Activated T-helper 1 cell treated with anti-CD3 and anti-CD28 coated beads, Interleukin-2, amount 50 U/mL, for 16 hours (primary cell): ENCODE measurements at places on chromosomes 6 and 20.

- DNase-seq = no peak
Observed at GRCh38 chr20:62872862-62873261, 11.2 kb upstream of the TCFL5 start.

DNA sequence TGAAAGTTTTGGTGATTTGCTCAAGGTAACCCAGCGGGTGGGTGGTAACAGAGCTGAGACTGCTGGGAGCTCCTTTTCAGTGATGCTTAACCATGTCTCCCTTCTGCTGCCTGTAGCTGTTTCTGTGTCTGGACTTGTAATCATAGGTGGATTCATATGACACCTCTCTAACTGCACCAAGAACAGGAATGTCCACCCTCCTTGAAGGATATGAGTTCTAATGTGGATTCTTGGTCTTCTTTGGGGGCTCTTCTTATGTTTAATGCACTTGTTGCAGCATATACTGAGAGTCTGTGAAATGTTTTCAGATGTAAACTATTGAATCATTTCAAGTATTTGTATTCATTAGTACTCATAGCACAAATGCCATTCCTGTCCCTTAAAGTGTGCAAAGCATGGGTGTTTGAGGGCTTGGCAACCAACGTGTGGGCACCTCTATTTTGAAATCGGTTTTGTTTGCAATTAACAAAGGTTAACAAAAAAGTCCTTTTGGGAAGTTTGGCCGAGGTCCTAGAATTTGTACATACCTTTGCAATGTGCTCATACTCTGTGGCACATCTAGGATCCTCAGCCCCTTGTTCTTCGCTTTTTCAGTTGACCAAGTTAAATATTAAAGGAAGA lies 138.0 kb downstream of the SOX4 start:
- no peak for DNase-seq

- peak; percentile 9 for DNase-seq
Observed at GRCh38 chr6:142566628-142567396, 265.0 kb downstream of the ADGRG6 start.

DNA sequence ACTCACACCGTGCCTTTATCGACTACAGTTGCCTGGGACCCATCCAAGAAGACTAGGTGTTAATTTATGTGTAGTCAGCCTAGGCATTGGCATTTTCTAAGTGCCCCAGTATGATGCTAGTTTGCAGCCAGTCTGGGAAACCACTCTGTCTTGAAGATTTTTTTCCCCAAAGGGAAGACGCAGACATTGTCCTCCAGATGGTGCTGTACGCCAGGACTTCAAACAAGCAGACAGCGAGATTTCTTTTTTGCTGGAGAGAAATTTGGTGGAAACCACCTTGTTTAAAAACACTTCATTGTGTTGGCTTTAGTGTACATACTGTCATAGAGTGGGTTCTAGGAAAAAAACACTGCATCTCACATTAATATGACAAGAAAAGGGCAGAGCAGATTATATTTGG lies 30.0 kb downstream of the ALDH5A1 start:
- DNase-seq = no peak

DNA sequence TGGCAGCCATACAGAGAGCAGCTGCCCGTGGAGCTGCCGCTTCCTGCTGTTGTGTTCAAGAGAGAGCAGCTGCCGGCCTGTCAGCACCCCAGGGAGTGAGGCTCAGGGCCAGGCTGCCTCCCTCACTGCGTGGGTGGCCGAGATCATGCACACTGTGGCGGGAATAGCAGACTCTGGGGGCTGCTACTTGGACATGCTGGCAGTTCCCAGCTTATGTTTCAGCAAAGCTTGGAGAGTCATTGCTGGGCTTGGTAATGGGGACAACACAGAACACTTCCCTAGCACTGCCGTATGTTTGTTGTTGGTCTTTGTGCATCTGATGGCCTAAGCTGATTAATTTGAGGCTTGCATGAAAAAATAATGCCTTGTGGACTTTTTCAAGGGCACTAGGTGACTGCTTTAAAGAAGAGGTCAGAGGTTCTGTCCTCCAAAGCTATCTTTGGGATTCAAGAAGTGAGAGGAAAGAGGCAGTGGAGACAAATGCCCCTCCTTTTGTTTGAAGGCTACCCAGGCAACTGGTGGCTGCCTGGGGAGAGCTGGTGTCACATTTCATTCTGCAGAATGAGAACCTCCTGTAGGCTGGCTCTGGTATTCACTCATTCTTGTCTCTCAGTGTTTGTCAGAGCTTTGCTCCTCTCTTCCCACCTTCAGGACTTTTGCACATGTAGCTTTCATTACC lies 18.8 kb downstream of the MRAP2 start:
- no peak for DNase-seq

GRCh38 chr20:1894951-1895673 lies at the start of gene SIRPA:
SIRPA (plus strand) TSS chr20:1895407; CDS start chr20:1895448, 41 bp downstream.
- no peak for DNase-seq

DNA sequence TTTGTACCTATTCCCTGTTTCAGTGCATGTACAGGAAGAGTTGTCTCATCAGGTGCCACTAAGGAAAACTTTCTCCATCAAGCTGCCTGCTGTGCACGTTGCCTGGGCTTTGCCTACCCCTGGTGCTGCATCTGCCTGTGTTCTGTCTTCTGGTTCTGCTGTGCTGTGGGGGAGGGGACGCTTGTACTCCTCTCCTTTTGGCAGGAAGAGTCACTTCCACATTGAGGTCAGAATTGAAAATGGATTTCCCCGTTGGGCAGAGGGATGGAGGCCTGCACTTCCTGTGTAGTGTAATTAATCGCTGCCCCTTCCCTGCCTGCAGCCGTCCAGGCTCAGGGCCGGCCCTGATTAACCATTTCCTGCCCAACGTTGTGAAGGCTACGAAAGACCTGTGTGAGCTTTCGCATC lies 153.3 kb downstream of the SCML4 start:
- no peak for DNase-seq

DNA sequence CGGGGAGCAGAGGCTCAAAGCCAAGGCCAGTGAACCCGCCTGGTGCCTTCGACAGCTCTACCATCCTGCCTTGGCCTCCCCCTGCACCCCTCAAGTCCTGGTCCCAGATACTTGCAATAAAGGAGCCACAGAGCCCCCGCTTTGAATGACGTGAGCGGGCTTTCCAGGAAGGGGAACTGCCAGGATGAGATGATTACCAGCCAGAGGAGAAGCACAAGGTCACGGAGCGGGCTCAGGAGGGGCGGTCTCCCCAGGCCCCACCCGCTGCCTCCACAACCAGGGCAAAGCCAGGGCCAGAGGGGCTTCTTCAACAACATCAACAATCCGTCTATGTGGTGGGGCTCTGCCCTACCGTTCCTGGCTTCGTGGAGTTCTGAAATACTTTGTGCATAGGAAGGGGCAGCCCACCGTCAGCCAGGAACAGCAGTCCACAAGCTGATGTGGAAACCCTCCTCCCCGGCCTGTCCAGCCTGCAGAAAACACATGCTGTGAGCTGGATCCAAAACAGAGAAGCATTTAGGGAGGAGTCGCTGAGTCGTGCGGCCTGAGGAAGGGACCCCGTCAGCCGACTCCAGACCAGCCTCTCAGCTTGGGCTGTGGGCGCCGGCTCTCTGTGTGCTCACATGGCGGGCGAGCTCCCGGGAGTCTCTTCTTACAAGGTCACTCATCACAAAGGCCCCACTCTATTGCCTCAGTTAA lies 392.5 kb downstream of the CDH4 start:
- DNase-seq = no peak

- no peak for DNase-seq
Observed at GRCh38 chr20:11976966-11977365, 59.3 kb downstream of the BTBD3 start.

DNA sequence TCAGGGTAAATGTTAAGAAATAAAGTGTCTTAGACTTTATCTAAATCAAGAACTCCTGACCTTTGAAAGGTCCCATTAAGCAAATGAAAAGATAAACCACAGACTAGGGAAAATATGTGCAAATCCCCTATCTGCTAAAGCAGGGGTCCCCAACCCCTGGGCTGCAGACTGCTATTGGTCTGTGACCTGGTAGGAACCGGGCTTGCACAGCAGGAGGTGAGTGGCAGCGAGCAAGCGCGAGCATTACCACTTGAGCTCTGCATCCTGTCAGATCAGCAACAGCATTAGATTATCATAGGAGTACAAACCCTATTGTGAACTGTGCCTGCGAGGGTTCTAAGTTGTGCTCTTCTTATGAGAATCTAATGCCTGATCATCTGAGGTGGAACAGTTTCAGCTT lies 42.4 kb downstream of the LCA5 start:
- DNase-seq = no peak

DNA sequence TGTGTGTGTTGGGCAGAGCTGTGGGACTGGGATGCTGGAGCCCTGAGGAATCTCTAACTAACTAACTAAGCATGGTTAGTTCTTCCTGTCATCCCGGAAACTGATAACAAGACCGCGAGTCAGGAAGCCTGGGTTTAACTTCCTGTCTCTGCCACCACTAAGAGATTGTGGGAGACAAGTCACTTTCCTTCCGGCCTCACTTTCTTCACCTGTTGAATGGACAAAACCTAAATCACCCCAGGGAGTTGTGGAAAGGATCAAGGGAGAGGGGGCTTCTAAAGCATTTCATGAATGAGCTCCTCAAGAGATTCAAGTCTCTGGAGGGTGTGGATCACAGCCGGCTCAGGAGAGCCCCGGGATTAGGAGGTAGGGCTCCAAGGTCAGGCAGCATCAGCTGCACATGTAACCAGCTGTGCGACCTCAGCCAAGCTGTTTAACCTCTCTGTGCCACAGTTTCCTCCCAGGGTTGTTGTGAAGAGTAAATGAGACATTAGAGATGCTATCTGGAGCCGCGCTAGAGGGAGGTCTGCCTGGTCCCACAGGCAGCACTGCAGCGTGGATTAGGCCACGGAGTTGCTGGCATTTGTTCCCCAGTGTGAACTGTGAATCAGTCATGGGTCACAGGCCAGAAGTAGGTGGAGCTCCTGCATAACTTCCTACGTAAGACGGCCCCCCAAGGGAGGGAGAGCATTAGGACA lies 105.1 kb downstream of the TOX2 start:
- no peak for DNase-seq

DNA sequence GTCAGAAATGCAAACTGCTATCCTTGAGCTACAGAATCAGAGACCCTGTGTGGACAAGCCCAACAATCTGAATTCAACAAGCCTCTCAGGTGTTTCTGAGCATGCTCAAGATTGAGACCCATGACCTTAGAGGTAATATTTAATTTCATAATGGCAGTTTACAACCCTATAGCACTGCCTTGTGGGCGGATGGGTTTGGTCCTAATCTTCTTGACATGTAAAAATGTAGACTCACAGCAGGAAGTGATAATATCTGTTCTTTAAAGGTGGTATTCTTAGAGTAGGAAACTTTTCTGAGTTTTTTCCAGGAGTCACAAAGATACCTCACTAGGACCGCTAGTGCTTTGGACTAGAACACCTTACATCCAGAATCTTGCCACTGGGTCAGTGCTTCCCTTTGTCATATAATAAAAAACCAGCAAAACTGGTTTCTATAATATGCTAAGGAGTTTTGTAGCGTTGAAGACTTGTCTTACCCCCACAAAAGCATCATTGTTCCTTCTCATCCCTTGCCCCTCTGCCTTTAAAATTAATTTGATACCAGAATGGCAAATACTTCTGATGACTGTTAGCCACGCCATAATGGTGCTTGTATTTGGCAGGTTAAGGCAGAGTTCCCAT lies 52.6 kb downstream of the E2F3 start:
- DNase-seq = no peak

GRCh38 chr6:81937296-81937937 lies 184.9 kb upstream of the TENT5A start:
- DNase-seq = no peak

DNA sequence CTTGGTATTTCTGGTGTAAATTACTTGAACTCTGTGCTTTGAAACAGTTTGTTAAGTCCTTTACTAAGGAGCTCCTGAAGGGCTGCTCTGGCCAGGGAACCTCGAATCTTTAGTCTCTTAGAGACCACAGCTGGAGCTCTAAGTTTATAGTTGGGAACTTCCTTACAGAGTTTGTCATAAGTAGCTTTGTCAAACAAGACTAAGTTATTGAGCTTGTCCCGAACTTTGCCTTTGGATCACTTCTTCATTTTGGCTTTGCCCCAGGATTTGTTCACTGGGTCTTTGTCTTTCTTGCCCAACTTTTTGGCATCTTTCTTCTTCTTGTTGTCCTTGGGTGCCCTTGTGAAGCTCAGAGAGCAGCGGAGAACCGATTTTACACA lies 64.8 kb downstream of the FAM50B start:
- DNase-seq = no peak

- no peak for DNase-seq
Observed at GRCh38 chr6:157726892-157727628, 96.0 kb upstream of the SNX9 start.

- no peak for DNase-seq
Observed at GRCh38 chr6:17504005-17504404, 96.1 kb upstream of the FAM8A1 start.

GRCh38 chr20:37773291-37773826 lies 79.5 kb downstream of the CTNNBL1 start:
- DNase-seq = no peak

DNA sequence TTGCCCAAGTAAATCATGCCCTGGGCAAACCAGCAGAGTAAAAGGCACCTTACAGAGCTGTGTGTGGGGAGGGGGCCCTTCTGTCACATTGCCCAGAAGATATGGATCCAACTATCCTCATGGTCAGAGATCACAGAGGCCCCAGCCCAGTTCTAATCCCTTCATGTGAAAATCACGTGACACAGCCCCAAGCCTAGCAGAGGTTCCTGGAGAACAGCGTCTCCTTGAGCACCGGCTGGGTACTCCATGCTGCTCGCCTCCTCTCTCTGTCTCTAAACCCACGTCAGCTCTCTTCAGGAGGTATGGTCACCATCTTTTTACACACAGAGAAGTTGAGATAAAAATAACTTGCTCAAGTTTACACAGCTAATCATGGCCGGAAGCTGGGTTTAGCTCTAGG lies 230.2 kb downstream of the ANKRD60 start:
- DNase-seq = no peak

GRCh38 chr6:124008988-124009765 lies 205.5 kb downstream of the NKAIN2 start:
- DNase-seq = no peak

GRCh38 chr6:3619201-3619600 lies 132.3 kb downstream of the PXDC1 start:
- DNase-seq = no peak

GRCh38 chr6:158805698-158806377 lies 13.3 kb downstream of the EZR start:
- DNase-seq = no peak

- no peak for DNase-seq
Observed at GRCh38 chr6:25279748-25280343, 672 bp downstream of the CARMIL1 start.

DNA sequence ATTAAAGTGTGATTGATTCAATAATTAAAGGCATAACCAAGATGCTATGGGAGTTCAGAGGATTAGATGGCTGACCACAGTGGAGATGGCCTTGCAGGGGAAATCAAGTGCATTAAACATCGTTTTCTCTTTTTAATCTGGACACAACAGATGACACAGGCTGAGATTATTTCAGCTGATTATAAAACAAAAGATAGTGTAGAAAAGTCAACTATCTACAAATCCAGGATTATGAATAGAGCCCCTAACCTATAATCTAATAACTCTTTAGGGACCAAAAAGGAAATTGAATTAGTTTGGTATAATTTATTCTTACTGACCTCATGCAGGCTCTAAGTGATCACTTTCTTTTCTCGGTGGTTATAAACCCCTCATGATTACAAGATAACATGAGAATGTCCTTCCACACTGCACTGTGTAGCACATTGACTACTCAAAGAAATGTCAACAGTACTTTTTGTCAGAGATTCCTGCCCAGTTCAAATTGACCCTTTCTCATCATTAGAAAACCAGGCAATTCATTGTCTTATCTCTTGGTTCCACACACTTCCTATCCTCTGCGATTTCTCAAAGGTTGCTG lies 122.1 kb downstream of the PKHD1 start:
- no peak for DNase-seq

- no peak for DNase-seq
Observed at GRCh38 chr6:45921691-45922281, 93.9 kb downstream of the CLIC5 start.
